Activated T-cell treated with anti-CD3 and anti-CD28 coated beads for 1 hour (primary cell): ENCODE measurements at places on chromosomes 11 and 22.

DNA sequence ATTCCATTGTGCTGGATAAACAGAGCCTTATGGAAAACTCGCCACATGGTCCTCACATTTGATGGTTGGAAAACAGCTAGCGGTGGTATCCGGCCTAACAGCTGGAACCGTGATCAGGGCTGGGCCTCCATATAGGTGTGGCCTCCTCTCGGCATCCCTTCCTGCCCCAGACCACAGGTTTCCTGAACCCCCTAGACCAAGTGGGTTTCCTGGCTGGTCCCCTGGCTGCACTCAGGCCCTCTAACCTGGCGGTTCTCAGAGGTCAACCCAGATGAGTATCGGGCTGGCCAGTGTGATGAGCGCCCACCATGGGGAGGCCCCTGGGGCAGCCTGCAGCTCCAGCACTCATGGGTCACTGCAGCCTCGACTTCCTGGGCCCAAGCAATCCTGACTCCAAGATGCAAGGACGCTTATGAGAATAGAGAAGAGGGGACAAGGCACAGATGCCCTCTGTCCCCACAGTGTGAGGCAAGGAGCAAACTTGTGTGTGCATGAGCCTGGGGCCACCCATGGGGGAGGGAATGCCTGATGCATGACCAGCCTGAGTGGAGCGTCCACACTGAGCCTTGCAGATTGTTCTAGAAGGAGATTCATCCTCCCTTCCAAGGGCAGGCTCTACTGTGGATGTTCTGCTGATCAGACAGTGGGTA is 53.4 kb upstream of the WNT7B start:
- DNase-seq, result no peak

- no peak for DNase-seq
These were observed 54.3 kb downstream of the FAT3 start for GRCh38 chr11:92278791-92279433.

- DNase-seq, result no peak
These were observed 60.1 kb downstream of the PRR5L start for GRCh38 chr11:36356201-36356600.

- no peak for DNase-seq
These were observed 64.5 kb downstream of the MPPED1 start for GRCh38 chr22:43476341-43476740.

- no peak for DNase-seq
These were observed 106.7 kb downstream of the APIP start for GRCh38 chr11:34809191-34810106.

DNA sequence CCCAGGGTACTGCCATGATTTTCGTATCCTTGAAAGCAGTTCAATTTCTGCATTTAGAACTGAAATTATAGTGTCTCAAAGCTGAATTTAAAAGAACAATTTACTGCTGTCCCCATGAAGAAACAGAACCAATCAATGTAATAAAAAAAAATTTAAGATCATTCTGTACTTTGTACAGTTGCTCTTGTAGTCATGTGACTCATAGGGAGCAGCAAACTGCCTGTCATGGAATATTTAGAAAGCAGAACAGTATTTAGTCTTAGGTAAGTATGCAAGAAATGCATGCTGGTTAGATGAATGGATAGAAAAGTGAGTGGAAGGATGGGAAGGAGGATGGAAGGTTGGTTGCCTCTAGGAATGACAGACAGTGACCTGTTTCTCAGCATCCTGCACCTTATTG is 450.9 kb downstream of the RAB38 start:
- no peak for DNase-seq

DNA sequence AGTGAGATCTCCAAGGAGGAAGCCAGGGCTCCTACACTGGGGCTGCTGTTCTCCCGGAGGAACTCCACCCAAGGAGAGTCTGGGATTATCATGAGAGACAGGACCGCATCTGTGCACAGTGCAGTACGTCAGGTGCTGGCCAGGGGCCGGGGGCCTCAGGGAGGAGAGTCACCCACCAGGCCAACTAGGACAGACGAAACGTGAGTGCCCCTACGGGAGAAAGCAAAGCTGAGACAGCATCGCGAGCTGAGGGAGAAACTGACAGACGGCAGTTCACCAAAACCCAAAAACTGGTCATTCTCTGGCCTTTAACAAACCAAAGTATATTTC is 273.4 kb downstream of the BRD1 start:
- no peak for DNase-seq

- no peak for DNase-seq
These were observed 27.0 kb upstream of the CCDC89 start for GRCh38 chr11:85712953-85713352.
